ENCODE measurements at places on chromosomes 2 and 18. TPM values are rescaled to one million over a fixed set of nuclear protein-coding genes. Genes with fewer than 3 reads are reported as not detected.

DNA sequence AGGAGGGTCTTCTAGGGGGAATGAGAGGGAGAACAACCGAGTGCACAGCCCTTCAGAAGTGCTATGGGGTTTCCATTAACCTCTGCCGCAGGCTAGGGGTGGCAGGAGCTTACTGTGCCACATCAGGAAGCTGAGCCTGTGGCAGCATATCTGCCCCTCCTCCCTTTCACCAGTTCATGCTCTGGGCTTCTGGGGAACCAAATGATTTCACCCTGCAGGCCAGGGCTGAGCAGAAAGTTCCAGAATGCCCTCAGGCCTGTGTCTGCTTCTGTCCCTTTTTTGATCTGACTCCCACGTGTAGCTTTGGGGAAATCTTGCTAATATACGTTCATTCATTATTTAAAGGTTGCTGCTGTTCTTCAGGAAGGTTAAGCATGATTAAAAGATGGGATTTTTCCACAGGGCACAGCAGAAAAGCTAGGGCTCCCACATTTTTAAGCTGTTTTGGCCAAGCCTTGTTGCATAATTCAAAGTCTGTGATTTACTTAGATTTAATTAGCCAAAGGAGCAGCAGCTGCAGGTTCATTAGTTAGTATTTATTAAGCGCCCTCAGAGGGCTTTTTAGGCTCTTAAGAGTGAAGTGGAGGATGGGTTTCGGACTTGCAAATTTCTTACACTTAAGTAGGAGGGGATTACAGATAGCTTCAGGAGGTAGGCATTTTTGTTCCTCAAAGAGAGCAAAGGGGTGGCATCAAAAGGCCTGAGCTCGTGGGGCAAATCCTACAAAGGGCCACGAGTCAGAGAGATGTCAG is 10.2 kb downstream of the TMEM247 start:
- DNase-seq: no peak

DNA sequence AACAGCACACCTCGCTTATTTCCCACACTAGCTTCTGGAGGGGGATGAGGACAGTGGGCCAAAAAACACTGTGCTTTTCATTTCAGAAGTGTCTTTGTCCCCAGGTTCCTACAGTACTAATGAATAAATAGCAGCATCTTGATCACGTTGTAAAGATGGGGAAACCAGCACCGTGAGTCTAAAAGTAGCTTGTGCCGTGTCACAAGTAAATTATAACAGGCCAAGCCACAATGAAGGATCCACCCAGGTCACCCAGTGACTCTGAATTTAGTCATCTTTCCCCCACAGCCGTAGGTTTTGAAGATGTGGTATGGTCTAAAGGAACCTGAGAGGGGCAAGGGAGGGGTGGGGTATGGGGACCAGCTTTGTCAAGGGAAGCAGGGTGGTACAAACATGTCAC is 8.8 kb downstream of the FZD7 start:
- no peak for DNase-seq

GRCh38 chr2:240374085-240374907 is 61.2 kb upstream of the GPC1 start:
- no peak for DNase-seq

- DNase-seq: peak; percentile 56
Observed at GRCh38 chr2:219736209-219736608, 108.8 kb downstream of the SLC4A3 start.

- DNase-seq: no peak
Observed at GRCh38 chr18:46250812-46251173, 146.6 kb downstream of the HAUS1 start.

GRCh38 chr2:12624905-12625598 is 91.7 kb upstream of the TRIB2 start:
- DNase-seq: no peak

DNA sequence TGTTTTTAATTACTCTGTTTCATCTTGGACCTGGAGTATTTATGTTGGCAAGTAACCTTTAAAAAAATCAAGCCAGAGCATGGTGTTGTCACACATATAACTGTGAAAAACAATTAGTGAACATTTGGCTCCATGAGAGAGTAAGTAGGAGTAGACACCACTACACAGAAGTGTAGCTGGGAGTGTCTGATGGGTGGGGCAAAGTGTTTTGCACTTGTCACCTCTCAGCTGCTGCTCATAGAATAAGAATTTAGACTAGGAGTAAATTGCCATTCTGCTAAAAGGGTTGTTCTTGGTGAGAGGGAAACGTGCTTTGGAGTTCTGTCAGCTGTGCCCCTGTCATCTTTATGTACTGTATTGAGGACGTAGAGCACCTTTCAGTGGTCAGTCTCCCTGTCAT is 114.5 kb downstream of the TTC27 start:
- DNase-seq: no peak

- peak; percentile 58 for DNase-seq
Observed at GRCh38 chr18:48827291-48828193, 123.2 kb downstream of the SMAD7 start.

REG3G gene
- not detected for total RNA-seq

- peak; percentile 40 for DNase-seq
Observed at GRCh38 chr2:105919826-105920225, 175.1 kb downstream of the NCK2 start.

TRABD2A gene
- 0.99 TPM for total RNA-seq

DNA sequence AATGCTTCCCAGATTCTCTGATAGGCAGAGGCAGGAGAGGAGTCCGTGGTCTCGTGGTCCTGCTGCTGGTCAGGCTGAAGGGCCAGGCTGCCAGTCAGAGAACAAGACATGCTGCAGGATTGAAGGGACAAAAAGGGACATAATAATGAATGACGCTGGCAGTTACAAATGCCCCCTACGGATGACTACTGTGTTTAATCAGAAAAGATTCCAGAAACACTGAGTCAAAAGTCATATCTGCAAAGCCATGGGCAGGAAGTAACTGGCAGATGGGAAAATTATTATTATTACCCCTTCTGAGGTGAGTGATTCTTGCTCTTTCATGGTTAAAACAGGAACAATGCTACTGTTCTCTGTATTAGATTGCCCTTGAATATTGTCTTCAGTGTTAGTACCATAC is 19.0 kb downstream of the LCT start:
- no peak for DNase-seq

DNA sequence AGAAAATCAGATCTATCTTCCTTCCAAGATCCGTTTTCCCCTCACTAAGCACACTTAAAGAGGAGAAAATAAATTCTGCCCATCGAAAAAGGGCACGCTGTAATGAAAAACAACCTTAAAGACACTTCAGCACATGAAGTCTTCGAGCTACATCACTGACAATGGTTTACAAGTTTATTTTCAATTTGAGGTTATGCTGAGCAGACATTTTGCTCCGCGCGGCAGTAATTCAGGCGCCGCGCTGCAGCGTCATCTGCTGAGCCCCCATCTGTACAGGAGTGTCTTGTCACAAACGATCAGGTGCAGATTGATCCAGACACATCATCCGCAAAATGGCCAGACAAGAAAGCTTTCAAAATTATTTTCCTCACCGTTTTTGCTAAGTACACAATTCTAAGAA is 341.7 kb downstream of the STK39 start:
- DNase-seq: no peak

DNA sequence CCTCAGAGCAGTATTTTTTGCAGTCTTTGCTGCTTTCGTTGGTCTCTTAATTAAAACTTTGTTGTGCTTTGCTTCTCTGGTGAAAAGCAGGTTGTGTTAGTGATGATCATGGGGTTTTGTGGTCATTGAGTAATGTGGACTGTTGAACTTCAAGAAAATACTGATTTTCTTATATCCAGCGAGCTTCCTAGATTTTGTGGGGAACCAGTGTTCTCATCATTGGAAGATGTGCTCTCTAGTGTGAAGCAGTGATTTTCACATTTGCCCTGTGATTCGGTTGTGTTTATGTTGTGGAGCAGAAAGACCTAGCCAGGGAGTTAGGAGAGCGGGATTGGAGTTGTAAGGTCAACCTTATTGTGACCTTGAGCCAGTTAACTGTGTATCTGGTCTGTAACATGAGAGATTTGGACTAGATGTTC is 12.4 kb downstream of the ASAP2 start:
- no peak for DNase-seq

- DNase-seq: peak; percentile 13
Observed at GRCh38 chr18:31553800-31554199, 37.9 kb upstream of the TTR start.

KYNU gene
- total RNA-seq: not detected

GRCh38 chr2:178449700-178450523 is 1.1 kb downstream of the PRKRA start:
- DNase-seq: peak; percentile 7

DNA sequence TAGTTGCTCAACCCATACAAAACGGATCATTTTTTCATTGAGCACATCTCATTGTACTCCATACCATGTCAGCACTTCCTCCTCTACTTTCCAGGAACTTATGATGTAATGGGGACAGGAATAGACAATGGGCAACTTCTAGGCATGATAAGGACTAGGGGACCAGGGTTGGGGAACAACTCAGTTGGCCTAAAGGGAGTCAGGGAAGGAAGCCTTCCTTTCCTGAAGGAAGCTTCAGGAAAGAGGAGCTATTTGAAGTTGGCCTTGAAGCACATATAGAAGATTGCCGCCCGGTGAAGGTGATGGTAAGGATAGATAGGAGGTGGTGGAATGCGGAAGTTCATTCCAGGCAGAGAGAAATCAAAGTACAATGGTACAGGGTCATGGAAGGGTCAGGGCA is 283.9 kb downstream of the SLC8A1 start:
- no peak for DNase-seq

GRCh38 chr18:6444466-6445228 is 29.9 kb upstream of the L3MBTL4 start:
- DNase-seq: no peak

DNA sequence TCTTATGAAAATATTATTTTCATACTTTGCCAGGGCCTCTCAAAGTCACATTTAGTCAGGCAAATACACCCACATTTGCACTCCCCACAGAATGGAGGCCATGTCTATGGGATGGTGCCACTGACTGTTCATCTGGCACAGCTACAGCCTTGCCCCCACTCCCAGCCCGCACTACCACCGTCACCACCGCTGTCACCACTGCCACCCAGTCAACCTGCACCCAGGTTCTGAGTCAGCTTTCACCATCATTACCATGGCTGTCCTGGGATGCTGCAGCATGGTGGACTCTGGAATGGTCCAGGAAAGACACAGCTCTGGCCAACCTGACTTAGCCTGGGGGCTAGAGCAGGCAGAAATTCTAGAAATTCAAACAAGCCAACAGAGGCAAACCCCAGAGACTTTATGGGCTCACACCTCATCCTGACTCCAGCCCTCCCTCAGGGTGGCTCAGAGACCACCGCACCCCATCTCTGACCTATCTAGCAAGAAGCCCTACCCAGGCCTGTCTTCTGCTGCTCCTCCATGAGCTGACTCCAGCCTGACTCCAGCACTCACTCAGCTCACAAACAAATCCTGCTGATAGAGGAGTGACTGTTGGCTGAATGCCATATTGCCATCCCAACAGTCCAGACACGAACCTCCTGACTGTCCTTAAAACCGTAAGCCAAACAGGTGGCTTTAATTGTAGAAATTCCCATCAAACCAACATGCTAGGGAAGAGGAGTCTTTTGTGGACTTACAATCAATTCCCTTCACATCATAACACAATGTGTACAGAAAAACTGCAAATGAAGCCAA is 28.0 kb downstream of the DNER start:
- no peak for DNase-seq

DNA sequence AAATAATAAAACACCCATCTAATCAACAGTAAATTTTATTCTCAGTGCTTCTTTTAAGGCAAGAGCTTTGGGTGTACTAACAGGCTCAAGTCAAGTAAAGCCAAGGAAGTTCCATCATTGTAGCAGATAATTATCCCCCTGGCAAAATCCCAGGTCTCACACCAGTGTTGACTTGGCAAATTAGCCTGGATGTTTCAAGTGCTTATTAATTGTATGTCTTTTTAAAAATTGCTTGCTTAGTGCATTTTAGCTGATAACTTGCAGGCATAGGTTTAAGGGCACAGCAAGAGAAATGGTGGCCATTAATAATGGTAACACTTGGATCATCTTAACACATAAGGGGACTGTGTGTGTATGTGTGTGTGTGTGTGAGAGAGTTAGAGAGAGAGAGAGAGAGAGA is 42.0 kb upstream of the FMNL2 start:
- no peak for DNase-seq

- peak; percentile 48 for DNase-seq
Observed at GRCh38 chr2:227939271-227940027, 68.0 kb downstream of the DAW1 start.

GRCh38 chr2:34280606-34281005 is 681.5 kb upstream of the FAM98A start:
- DNase-seq: no peak

DNA sequence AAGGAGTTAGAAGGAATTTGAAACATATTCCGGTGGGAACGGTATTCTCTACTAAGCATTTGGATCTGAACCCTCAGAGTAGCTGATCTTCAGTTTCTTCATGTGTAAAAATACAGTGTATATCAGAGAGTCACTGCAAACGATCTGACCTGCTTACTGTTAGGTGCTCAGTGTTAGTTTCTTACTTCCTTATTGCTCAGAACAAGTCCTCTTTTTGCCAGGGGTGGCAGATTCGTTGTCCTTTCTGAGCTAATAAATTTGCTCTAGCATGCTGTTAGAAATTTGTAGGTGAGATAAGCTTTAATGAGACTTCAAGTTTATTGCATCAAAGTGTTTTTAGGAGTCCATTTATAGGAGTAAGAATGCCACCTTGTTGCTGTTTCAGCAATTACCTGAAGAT is 15.8 kb downstream of the PLEKHA3 start:
- DNase-seq: no peak

TAF1B gene
- total RNA-seq: 19.2 TPM

DNA sequence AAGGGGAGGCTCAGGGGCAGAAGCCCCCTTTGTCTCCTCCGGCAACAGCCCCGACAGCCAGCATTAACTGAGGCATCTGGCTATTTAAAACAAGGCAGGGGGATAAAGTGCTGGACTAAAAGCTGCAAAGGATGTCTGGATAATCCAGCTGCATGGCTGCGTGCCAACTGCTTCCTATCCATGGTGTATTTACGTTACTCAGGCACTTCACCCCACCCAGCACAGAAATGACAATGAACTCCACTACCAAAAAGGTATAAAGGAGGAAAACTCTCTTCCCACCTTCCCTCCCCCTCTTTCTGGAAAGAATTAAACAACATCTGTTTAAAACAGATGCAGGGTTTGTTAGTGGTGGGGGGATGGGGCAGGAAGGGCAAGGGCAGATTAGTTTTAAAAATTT is 82.5 kb downstream of the SPRED2 start:
- DNase-seq: peak; percentile 82

Data from lung microvascular endothelial cell (primary cell).